ENCODE measurements at places on chromosomes 12 and 14. TPM values are rescaled to one million over a fixed set of nuclear protein-coding genes. Genes with fewer than 3 reads are reported as not detected.

Gene ANKRD9
- 22.4 TPM for total RNA-seq

Gene SPTB
- total RNA-seq: 3.0 TPM

Gene PLXNC1
- 15.7 TPM for total RNA-seq

Gene KCNK10
- 0.09 TPM for total RNA-seq

Gene GRIN2B
- 1.1 TPM for total RNA-seq

Gene SINHCAF
- total RNA-seq: 45.7 TPM

Gene SLC4A8
- 2.5 TPM for total RNA-seq

Gene GPR68
- 6.3 TPM for total RNA-seq

Gene ITGB7
- 7.7 TPM for total RNA-seq

Gene TEX52
- total RNA-seq: not detected

All from upper lobe of right lung (tissue), 1 donor.